GM04504 (cell line): ENCODE measurements at places on chromosomes 11 and 22.

DNA sequence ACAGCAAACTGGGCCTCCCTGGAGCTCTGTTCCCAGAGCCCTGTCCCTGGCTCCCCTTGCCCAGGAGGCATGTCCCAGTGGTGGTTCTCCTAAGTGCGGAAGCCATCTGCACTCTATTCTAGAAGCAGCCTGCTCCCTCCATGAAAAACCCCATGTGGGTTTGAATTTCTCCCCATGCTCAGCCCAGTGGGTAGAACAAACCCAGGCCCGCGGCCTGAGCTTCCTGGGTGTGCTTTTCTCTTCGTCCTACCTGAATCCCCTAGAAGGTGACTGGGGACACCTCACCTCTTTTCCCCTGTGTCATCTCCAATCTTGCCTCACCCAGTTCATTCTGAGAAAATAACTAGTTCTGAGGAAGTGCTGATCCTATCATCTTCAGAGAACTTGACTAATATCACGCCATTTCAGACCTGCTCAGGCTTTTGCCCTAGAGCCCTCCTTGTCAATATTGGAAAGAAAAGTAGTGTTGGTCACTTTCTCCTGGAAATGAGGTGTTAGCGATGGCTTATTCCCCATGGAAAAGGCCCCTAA, 15.9 kb downstream of the IL10RA start:
- DNase-seq, result no peak

- no peak for DNase-seq
Observed at GRCh38 chr11:74084796-74085541, 76.1 kb upstream of the UCP3 start.

GRCh38 chr11:111499483-111499882, 12.7 kb downstream of the BTG4 start:
- no peak for DNase-seq

GRCh38 chr11:31824332-31824878, 13.3 kb upstream of the PAX6 start:
- DNase-seq, result no peak

DNA sequence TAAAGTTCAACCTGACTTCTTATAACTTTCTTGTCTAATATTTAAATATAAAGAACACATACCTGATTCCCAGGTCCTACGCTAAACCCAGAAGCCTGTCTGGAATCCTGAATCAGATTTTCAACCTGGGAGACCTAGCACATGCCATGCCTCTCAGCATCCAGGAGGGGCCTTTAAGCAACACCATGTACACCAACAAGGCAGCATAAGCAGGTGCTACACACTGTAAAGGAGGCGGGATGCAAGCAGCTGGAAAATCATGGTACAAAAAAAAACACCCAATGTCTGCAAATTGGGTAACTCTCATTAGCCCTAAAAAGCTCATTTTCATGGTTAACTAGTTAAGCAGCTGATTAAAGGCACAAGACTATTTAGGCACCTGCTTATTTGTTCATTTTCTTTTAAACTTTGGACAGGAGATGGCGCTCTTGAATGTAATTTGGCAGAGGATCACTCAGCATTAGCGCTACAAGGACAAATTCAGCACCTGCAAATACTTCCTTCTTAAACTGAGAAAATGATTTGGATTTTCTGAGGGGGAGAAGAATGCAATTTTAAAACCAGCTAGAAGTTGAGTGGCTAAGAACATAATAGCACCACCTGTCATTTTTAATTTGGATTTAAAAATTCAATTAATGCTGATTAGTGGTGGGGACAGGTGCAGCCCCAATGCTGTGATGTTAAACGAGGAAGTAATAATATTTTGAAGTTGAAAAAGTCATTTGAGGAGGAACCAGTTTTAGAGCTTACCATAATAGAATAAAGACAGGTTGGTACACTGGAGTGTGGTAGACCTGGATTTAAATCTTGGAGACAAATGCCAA, 104.0 kb downstream of the FAR1 start:
- peak; percentile 32 for DNase-seq

DNA sequence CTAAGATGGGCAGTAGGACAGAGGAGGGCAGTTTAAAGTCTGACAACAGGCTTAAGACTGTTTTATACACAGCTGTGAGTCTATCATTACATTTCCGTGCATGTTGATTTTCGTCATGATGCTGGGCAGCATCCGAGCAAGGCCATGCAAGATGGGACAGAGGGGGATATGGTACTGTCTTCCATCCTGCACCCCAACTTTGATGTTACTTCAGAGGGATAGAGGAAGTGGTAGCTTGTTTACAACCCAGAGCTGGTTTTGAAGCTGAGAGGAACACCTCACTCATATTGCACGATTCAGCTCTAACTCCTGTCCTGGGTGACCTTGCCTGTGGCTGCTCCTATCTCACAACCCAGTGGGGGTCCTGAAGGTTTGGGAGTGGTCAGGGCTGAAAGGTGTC, 3.0 kb upstream of the SORL1 start:
- DNase-seq, result no peak

- DNase-seq, result no peak
Observed at GRCh38 chr11:84581083-84581482, 1046.1 kb downstream of the DLG2 start.

- DNase-seq, result no peak
Observed at GRCh38 chr22:20248461-20248978, 19.6 kb downstream of the RTN4R start.

GRCh38 chr11:114082767-114083181, 23.3 kb downstream of the ZBTB16 start:
- DNase-seq, result no peak

GRCh38 chr22:45312856-45313255, 3.1 kb downstream of the FAM118A start:
- no peak for DNase-seq

GRCh38 chr11:66123902-66124301, 53.8 kb downstream of the PACS1 start:
- DNase-seq, result no peak

GRCh38 chr22:40057652-40058051, 62.9 kb downstream of the FAM83F start:
- no peak for DNase-seq

DNA sequence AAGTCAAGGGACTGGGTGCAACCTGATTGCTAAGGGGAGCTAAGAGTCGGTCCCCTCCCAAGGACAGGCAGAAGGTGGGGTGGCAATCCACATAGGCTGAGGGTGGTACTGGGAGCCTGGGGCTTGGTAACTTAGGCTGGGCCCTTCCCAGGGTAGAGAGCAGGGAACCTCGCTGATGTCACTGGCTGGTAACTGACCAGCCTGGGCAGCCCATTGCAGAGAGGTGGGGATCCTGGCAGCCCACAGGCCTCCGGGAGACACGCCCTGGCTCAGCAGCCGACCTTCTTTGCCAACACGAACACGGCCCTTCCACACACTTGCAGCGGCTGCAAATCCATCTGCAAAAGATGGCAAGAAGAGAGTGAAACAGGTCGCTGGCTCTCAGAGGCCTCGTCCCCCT, 25.4 kb downstream of the A4GALT start:
- no peak for DNase-seq

GRCh38 chr22:21628386-21629254, 1.2 kb downstream of the YDJC start:
- DNase-seq, result no peak

DNA sequence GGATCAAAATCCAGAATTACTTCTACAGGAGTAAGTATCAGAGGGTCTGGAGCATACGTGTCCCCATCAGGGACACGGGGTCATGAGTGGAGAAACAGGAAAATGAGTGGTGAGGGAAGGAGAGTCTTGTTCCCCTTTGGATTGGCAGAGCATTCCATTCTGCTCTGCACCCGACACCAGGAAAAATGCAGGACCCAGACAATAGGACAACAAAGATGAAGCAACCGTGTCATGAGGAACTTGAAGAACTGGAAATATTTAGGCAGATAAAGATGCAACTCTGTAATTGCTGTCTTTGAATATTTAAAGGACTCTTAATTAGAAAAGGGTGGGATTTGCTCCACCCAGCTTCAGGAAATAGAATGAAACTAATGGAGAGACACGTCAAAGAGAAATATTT, 89.0 kb upstream of the BLID start:
- DNase-seq, result no peak

GRCh38 chr11:8202516-8203413, 33.9 kb upstream of the RIC3 start:
- no peak for DNase-seq

- DNase-seq, result no peak
Observed at GRCh38 chr11:103584021-103584420, 452.4 kb upstream of the DDI1 start.

DNA sequence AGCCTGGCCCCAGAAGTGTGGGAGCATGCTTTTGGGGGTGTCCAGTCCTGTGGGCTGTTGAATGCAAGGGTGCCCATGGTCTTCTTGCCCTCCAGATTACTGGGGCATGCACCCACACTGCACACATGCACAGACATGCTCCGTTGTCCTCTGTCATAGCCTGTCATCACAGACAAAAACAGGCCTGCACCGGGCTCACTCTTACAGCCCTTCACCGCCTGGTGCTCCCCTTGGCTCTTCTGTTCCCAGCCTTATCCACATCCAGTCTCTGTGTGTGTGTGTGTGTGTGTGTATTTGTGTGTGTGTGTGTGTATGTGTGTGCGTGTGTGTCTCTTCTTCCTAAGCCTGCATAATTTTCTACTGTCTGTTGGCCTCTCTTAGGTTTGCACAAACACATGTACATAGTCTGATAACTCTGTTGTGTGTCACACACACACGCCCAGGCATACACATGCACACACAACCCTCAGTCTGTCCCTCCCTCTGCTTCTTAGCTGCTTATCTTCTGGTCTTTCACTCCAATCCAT, 23.4 kb upstream of the NECTIN1 start:
- DNase-seq, result no peak

- no peak for DNase-seq
Observed at GRCh38 chr11:88655656-88656055, 318.1 kb upstream of the CTSC start.

GRCh38 chr11:79369055-79369454, 71.8 kb downstream of the TENM4 start:
- DNase-seq, result no peak

DNA sequence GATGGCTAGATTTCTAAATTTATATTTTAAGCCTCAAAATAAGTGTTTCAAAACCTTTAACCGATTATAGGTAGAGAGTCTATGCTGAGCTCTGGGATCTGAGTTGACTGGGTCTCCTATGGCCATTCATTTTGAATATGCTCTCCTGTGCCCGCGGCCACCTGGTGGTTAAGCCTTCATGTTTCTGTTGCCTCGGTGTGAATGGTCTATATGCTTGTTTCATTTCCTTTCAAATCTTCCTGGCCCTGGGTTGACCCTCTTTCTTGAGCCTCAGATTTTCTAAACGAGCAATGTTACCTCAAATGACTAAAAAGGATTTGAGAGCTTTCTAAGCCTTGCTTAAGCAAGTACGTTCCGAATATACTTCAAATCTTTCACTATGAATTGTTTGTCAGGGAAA, 789.4 kb upstream of the KIRREL3 start:
- DNase-seq, result no peak

DNA sequence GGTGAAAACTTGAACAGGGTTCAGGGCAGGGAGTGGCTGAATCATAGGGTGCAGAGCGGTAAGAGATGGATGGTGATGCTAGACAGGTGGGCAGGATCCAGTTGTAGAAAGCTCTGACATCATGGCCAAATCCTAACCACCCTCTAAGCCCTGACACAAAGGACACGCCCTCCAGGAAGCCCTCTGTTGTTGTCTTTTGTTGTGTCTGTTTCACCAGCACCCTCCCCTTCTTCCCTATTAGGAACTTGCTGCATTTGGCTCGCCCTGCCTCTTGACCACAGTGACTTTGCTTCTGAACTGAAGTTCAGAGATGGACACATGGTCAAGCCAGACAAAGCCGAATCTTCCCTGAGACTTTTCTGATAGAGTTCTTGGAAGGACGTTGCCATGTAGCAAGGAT, 14.2 kb upstream of the APOL6 start:
- DNase-seq, result no peak

GRCh38 chr11:9104580-9104979, 13.2 kb upstream of the SCUBE2 start:
- no peak for DNase-seq

GRCh38 chr11:109338131-109338530, 83.9 kb upstream of the C11orf87 start:
- DNase-seq, result no peak

DNA sequence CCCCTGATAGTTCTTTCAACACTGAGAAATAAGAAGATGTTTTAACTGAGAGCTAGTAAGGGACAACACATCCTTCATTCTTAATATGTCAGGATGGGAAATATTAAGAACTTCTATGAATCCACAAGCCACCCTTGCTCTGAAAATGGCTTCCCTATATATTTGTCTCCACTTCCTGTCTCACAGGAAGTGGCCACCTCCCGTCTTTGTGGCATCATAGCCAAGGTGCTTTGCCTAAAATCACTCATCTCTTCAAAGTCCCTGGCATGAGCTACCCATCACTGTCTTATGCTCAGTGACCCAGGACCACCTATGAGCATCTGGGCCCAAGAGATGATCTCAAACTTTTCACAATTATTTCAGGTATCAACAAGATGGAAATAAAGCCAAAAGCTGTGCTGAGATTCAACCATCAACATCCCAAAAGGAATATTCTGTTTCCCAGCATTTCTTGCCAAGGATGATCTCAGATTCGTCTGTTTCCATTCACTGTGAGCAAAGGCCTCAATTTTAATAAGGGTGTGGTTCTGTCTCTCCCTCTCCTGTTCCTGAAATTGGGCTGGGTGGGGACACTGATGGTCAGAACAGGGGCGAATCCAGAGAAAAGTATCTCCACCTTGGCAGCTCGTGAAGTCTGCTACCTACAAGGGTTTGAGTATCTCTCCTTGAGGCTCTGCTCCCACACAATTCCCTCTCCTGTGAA, 493.9 kb downstream of the MN1 start:
- DNase-seq, result no peak

- DNase-seq, result no peak
Observed at GRCh38 chr11:45163956-45164575, 17.6 kb downstream of the PRDM11 start.

- DNase-seq, result no peak
Observed at GRCh38 chr11:28099715-28100114, 8.2 kb downstream of the KIF18A start.

- no peak for DNase-seq
Observed at GRCh38 chr11:45657496-45658260, 7.7 kb downstream of the CHST1 start.

DNA sequence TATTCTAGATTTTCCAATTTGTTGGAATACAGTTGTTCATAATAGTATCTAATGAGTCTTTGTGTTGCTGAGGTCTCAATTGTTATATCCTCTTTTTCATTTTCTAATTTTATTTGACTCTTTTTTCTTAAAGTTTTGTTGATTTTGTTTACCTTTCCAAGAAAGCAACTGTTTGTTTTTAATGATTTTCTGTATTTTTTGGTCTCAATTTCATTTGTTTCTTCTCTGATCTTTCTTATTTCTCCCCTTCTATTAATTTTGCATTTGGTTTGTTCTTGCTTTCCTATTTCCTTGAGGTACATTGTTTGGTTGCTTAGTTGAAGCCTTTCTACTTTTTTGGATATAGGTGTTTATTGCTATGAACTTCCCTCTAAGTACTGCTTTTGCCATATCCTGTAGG, 5.2 kb upstream of the OR52A1 start:
- DNase-seq, result no peak

GRCh38 chr22:28768701-28769393, 3.6 kb upstream of the CCDC117 start:
- no peak for DNase-seq

GRCh38 chr11:3747704-3748103, 49.6 kb downstream of the NUP98 start:
- DNase-seq, result peak; percentile 38

GRCh38 chr11:100925935-100926334, 203.7 kb downstream of the PGR start:
- peak; percentile 31 for DNase-seq

- no peak for DNase-seq
Observed at GRCh38 chr22:32839831-32840584, 38.5 kb downstream of the TIMP3 start.
